ENCODE measurements at places on chromosomes 3 and 15.

- DNase-seq, result no peak
Measured at GRCh38 chr3:107670986-107671385, 148.2 kb downstream of the BBX start.

GRCh38 chr3:156674911-156675829, 780 bp downstream of the TIPARP start:
- peak; percentile 35 for DNase-seq

DNA sequence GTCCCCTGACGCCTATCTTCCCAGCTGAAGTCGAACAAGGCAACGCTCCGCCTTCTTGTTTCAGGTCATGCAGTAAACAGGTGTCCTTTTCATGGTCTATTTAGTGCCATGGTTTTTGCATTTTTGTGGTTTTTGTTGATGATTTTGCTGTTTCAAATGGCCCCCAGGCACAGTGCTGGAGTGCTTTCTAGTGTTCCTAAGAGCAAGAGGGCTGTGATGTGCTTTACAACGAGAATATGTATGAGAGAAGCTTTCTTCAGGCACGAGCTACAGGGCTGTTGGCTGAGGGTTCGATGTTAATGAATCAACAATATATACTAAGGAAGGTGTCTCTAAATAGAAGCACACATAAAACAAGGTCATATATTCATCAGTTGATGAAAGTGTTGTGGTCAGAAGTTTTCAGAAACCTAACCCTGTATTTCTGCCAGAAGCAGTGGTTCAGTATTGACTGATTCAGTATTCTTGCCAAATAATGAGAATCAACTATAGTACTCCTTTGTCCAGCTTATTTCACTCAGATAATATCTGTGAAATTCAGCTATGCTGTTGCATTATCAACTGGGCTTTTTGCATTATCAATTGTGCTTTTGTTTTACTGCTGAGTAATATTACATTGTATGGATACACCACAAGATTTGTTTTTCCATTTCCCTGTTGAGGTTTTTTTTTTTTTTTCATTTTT, 18.5 kb downstream of the LIMD1 start:
- DNase-seq, result no peak

GRCh38 chr15:60391722-60392315, 6.0 kb downstream of the ANXA2 start:
- no peak for DNase-seq

- DNase-seq, result peak; percentile 72
Measured at GRCh38 chr3:63967675-63968611, 55.4 kb downstream of the PSMD6 start.

GRCh38 chr3:21013566-21013965, 737.4 kb downstream of the ZNF385D start:
- no peak for DNase-seq

DNA sequence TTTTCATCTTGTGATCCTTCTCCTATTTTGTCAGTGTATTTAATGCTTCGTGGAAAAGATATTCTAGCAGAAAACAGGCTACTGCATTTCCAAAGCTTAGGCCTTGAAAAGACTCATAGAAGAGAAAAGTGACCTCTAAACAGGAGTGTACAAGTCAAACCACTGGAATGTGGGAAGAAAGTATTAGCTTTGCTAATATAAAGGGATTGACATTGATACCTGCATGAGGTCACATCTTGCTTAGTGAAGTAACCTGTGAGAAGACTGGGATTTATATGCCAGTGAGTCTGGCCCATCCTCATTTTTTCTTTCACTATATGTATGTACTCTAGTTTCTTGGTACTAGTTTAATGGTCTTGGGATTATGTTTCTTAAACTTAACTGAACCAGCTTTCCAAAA, 132.9 kb upstream of the TMC3 start:
- no peak for DNase-seq

GRCh38 chr3:52881871-52882270, 15.5 kb downstream of the STIMATE start:
- no peak for DNase-seq

DNA sequence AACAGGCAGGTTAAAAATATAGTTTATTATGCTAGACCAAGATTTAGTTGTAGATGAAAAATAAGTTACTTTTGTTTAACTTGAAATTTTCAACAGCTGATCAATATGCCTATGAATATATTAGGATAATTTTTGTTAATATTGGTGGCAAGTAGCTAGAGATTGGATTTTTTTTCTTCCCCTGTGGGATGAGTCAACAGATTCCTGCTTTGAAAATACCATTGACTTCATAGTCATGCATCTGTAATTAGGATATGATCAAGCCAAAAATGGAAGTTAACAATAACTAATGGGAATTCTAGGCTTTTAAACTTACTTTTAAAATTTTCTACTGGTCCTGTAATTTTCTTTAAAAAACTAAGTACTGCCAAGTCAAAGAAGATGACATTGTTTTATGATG, 211.7 kb downstream of the ZIC1 start:
- DNase-seq, result no peak

- DNase-seq, result no peak
Measured at GRCh38 chr3:185900228-185900627, 37.6 kb downstream of the TRA2B start.

- DNase-seq, result no peak
Measured at GRCh38 chr3:132596816-132597433, at the start of gene ACKR4. ACKR4 (plus strand) TSS chr3:132597270; CDS start chr3:132600398, 3,128 bp downstream.

DNA sequence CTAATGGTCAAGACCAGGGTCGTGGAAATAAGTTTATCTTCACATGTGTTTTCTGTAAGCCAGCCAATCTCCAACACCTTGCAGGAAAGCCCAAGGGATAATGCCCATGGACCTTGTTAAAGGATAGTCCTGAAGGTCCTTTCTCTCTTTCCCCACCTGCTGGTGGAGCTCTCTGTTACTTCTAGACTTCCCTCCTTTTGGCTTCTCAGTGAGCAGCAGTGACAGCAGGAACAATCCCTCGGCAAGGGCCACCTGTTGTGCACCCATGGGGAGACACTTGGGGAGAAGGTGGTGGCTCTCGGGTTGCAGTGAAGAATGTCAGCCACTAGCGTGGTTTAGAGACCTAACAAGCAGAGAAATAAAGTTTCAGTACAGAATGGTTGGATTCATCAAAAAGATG, 84.0 kb upstream of the OSBPL11 start:
- DNase-seq, result no peak

GRCh38 chr3:193148688-193149473, 92.1 kb upstream of the PLAAT1 start:
- no peak for DNase-seq

GRCh38 chr15:70932397-70932796, 39.8 kb downstream of the LRRC49 start:
- no peak for DNase-seq

- no peak for DNase-seq
Measured at GRCh38 chr3:143078883-143079282, 40.7 kb upstream of the CHST2 start.

- no peak for DNase-seq
Measured at GRCh38 chr15:31297575-31298456, 28.8 kb upstream of the KLF13 start.

GRCh38 chr3:173970281-173970680, 572.7 kb downstream of the NLGN1 start:
- DNase-seq, result no peak

- DNase-seq, result no peak
Measured at GRCh38 chr15:61049934-61050333, 179.2 kb downstream of the RORA start.

GRCh38 chr3:10350324-10350985, 29.5 kb upstream of the SEC13 start:
- no peak for DNase-seq

DNA sequence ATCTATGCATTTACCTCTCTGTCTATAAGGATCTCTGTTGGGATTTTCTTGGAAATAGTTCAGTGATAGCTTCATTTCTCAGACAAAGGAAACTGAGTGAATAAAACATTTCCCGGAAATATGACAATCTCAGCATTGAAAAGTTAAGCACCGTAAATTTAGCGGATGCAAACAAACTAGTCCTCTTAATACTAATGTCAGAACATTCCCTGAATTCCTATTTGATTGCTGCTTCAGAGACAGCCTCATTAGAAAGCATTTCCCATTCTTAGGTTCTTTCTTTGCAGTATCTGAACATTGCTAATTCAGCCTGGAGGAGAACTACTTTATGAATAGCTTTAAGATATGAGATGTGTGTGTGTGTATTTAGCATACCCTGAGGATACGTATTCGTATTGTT, 101.3 kb downstream of the NR2F2 start:
- DNase-seq, result no peak

DNA sequence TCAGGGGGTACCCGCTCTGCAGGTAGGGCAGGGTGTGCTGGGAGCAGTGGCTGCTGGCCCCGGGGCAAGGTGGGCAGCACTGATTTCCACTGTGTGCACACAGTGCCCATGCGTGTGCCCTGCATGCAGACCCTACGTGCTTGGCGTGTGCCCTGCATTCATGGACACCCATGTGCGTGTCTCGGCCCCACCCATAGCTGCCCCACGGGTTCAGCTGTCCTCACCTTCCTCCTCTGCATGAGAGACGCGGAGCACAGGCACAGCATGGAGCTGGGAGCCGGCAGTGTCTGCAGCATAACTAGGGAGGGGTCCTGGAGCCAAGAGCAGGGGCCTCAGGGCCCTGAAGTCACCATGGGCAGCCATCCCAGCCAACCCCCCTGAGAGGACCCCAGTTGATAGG, 1.6 kb upstream of the UCN2 start:
- DNase-seq, result no peak

- DNase-seq, result no peak
Measured at GRCh38 chr3:50297384-50297775, 1.8 kb downstream of the HYAL3 start.

GRCh38 chr3:52280050-52280461, 1.6 kb upstream of the WDR82 start:
- DNase-seq, result no peak

GRCh38 chr15:56950979-56951378, 32.5 kb downstream of the TCF12 start:
- DNase-seq, result no peak

- DNase-seq, result no peak
Measured at GRCh38 chr15:55589287-55589686, 1.1 kb upstream of the PYGO1 start.

DNA sequence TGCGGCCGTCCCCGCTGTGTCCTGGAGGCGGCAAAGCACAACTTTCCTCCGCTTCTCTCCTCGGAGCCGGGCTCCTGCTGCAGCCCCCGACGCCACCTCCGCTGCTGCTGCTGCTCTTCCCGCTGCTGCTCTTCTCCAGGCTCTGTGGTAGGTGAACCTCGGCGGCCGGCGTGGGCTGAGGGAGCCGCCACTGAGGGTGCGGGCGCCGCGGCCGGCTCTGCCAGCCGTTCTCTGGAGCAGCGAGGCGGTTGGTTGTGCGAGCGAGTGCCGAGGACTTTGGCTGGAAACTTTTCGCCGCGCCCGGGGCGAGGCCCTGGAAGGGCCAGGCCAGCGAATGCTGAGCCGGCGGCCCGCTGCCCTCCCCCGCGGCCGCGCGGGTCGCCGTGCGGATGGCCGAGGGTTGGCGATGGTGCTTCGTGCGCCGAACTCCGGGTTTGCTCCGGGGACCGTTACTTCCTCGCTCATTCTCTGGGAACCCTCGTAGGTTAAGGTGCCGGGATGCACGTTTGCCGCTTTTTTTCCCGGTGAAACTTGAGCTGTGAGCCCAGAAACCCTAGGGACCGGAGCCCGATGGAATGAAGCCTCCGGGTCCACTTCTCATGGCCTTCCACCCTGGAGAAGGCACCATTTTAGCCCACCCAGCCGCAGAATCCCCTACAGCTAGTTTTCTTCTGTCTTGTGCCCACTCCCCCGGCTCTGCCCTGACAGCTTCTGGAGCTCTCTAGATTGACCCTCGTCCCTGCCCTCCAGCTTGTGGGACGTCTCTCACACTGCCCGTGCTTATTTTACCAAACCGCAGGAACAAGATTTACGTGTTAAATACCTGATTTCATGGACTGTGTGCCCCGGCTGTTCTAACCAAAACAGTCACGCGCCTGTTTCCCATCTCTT, 660 bp downstream of the NECTIN3 start:
- peak; percentile 27 for DNase-seq
